Suppressor macrophage treated with lipopolysaccharide for 4 hours (primary cell): ENCODE measurements at places on chromosomes 3 and 15.
A peak's percentile ranks its signal among the peaks of the same experiment; 100 is the strongest.

GRCh38 chr15:50798684-50799083, 33.2 kb upstream of the SPPL2A start:
- DNase-seq: peak; percentile 51

DNA sequence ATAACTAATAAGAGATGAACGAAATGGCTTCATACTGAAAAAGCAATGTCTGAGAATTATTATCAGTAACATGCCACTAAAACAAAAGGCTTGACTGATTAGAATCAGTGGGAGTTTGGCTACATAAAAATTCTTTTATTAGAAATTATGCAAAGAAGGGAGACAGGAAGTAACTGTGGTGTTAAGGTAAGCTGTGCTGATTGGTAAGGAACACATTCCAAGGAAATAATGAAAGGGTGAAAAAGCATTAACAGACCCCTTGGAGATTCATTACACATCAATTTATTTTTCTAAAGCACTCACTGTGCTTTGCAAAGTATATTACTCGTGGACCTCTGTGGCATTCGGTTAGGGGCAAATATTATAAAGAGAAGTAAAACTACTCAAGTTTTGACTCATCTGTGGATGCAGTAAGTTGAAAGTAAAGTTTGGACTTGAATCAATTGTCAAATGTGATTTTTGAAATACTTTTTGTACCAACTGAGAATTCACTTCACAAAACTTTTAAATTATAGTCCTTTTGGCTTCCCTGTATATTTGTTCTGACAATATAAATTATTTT, 176.1 kb upstream of the ZPLD1 start:
- no peak for DNase-seq

DNA sequence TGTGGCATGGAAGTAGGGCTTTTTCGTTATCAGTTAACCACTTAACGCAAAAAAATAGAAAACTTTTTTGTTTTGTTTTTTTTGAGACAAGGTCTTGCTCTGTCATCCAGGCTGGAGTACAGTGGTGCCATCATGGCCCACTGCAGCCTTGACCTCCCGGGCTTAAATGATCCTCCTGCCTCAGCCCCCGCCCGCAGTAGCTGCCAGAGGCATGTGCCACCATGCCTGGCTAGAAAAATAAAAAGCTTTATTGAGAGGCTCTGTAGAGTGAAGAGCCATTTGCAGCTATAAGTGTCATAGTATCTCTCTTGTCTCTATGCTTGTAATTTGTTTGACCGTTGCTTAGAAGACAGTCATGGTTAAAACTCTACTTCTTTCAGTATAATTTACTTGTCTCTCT, 13.5 kb downstream of the PPP4R2 start:
- DNase-seq: no peak

GRCh38 chr3:164360738-164361406, 717.4 kb downstream of the SI start:
- DNase-seq: no peak

DNA sequence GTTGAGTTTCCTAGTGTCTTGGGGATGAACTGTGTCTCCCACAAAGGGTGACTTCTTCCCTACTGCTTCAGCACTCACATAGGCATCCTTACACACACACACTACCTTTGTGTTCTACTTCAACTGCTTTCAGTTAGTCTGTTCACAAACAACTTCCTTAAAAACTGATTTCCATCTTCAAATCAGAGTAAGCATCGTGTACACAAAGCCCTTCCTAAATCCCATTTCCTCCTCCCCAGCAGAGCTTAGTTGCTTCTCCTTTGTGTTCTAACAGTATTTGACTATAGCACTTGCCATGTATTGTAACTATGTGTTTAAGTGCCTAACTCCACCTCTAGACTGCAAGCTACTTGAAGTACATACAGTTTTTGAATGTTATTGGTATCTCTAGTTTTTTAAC, 71.7 kb downstream of the TNIK start:
- peak; percentile 37 for DNase-seq

DNA sequence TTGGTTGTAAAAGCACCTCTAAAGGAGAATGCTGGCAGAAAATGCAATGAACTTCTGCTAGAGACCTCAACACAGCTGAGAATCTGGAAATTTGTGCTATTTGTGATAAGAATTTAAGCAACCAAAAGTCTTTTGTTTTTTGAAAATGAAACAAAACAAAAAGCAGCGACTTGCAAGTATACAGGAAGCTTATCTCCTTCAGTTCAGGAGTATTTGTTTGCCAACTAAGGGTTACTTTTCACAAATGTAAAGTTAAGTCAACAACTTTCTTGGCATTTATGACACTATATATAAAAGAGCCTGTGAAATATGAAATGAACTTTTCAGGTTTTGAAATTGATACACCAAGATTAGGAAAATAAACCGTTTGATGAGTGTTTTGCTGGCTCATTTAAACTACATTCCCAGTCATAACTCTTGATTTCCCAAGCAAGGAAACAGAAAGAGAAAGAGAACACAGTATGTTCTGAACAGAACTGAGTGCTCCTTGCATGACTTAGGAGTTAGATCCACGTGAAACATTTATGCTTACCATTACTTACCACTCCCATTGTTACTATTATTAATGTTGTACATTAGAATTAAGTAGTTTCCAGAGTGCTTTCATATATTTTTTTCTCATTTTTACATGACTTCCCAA, 92.3 kb upstream of the COL8A1 start:
- DNase-seq: peak; percentile 49

- DNase-seq: no peak
These were observed 110.5 kb downstream of the PGPEP1L start for GRCh38 chr15:98896802-98897732.

DNA sequence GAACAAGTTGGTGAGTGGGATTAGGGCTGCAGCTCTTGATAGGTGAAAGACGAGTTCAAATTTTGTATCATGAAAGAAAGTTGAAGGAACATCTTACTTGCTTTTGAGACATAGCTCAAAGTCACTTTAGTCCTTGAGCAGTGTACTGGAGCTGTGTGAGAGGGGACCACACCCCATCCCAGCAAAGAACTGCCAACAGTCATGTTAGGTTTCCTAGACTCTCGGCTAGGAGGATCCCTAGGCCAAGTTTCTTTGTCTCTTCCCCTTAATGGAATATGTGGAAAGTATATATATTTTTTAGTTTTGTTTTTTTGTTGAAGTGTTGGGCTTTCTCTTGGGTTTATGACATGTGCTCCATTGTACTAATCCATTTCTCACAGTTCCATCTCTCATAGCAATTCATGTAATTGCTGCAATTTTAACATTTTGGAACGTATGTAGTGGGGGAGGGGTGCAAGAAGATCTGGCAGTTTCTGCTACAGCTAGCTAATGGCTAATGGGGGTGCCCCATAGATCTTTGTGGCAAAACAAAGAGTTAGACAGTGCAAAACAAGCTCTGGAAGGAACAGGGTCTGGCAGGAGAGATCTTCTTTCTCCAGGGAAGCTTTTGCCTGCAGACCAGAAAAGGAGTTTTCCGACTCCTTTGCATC, 25.1 kb downstream of the TLNRD1 start:
- DNase-seq: no peak
